ENCODE measurements at places on chromosomes 7 and 10.

GRCh38 chr10:127907411-127908105 lies 655 bp downstream of the PTPRE start:
- peak; percentile 12 for DNase-seq

GRCh38 chr10:33180390-33180789 lies 154.1 kb downstream of the NRP1 start:
- no peak for DNase-seq

GRCh38 chr7:149562602-149563001 lies 65.0 kb upstream of the ZNF746 start:
- DNase-seq, result peak; percentile 26

GRCh38 chr10:50432211-50433009 lies 181.1 kb upstream of the ASAH2 start:
- no peak for DNase-seq

- no peak for DNase-seq
Measured at GRCh38 chr10:31607481-31607880, 288.5 kb downstream of the ZEB1 start.

GRCh38 chr10:72090326-72090725 lies 2.0 kb upstream of the SPOCK2 start:
- no peak for DNase-seq

- no peak for DNase-seq
Measured at GRCh38 chr7:47636433-47637175, 54.7 kb upstream of the TNS3 start.

GRCh38 chr10:69600761-69601330 lies 27.6 kb upstream of the NEUROG3 start:
- no peak for DNase-seq

Measured in cardiac muscle cell (in vitro differentiated cells and primary cell).